ENCODE measurements at places on chromosomes 4 and X. TPM values are rescaled to one million over a fixed set of nuclear protein-coding genes. Genes with fewer than 3 reads are reported as not detected.
A peak's percentile ranks its signal among the peaks of the same experiment; 100 is the strongest.

The SSX1 gene
- not detected for total RNA-seq

The CT45A2 gene
- total RNA-seq = not detected

The ARHGAP6 gene
- total RNA-seq = not detected

The PASD1 gene
- not detected for total RNA-seq

GRCh38 chrX:9905721-9906120 lies 61.4 kb upstream of the CLDN34 start:
- no peaks in the 10 kb centered on the region for H3K4me1 ChIP-seq
- H3K36me3 ChIP-seq = no peaks in the 10 kb centered on the region
- H3K4me3 ChIP-seq = no peak overlapping the region
- no peak overlapping the region for H3K27ac ChIP-seq

DNA sequence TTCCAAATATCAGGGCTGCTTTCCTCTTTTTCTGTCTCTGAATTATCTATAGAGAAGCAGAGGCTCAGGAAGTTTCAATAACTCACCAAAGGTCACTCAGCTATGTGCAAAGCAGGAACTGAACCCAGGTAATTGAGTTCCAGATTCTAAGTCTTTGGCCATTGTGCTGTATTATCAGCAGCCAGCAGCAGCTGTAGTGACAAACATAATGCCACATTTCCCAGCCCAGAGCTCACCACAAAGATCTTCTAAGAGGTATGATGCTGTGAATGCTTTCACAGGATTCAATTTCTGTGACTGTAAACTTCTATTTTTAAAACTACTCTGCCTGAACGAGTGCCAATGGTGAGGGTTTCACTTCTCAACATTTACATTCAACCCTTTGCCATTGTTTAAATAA lies 56.4 kb downstream of the SPOCK3 start:
- H3K27ac ChIP-seq = no peak overlapping the region
- H3K4me1 ChIP-seq = no peaks in the 10 kb centered on the region
- H3K4me3 ChIP-seq = no peak overlapping the region
- no peaks in the 10 kb centered on the region for H3K27me3 ChIP-seq

GRCh38 chrX:49309401-49309981 lies 6.0 kb downstream of the GAGE10 start:
- no peaks in the 10 kb centered on the region for H3K36me3 ChIP-seq
- peak overlapping the region; percentile 26 for H3K27ac ChIP-seq
- no peaks in the 10 kb centered on the region for H3K27me3 ChIP-seq
- H3K4me3 ChIP-seq = peak overlapping the region; percentile 58
- peak; percentile 2 for DNase-seq

DNA sequence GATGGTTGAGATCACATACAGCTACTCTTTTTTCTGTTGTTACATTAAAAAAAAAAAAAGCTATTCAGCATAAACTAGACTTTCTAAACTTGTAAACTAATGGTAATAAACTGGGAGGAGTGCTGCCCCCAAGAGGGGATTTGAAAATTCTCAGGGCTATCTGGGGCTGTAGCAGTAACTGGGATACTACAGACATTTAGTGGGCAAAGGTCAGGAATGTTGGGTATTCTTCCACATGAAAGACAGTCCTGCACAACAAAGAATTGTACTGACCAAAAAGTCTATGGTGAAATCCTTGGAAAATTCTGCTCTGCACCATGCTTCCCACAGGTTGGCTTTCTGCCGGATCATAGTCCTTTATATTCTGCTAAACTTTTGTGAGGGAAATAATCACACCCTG lies 232.6 kb upstream of the BOD1L1 start:
- no peak overlapping the region for H3K27ac ChIP-seq
- DNase-seq = no peak
- no peaks in the 10 kb centered on the region for H3K27me3 ChIP-seq
- H3K36me3 ChIP-seq = no peaks in the 10 kb centered on the region
- H3K4me3 ChIP-seq = no peak overlapping the region

DNA sequence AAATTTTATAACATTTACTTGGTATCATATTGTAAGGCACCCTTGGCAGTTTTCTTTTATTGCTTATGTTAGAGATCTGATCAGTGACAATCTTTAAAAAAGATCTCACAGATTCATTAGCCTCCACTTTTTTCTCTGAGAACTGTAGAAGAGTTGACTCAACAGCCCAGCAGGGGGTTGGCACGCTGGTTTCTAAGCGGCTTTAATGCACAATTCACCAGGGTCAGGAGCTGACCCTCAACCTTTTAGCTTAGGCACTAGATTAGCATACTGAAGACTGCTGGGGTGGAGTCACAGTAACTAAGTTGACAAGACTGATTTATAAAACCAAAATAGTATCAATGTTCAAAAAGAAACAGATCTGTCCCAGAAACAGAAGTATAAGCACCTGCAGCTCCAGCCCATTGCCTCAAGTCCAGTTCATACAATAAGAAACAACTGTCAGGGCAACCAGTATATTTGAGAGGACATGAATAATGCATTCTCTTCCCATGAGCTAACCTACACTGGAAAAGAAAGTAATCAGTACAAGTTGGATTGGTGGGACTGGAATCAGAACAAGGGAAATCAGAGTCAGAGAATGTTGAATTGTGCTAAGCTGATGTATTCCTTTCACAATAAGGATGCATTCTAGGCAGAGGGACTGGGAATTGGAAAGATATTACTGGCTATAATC lies 77.6 kb downstream of the PDE5A start:
- H3K4me3 ChIP-seq = no peak overlapping the region
- H3K4me1 ChIP-seq = no peaks in the 10 kb centered on the region
- H3K27me3 ChIP-seq = no peaks in the 10 kb centered on the region
- DNase-seq = no peak

- H3K4me3 ChIP-seq = no peak overlapping the region
- H3K4me1 ChIP-seq = no peaks in the 10 kb centered on the region
- no peaks in the 10 kb centered on the region for H3K27me3 ChIP-seq
- no peak overlapping the region for H3K27ac ChIP-seq
Observed at GRCh38 chr4:1948892-1949436, 59.8 kb downstream of the NELFA start.
